ENCODE measurements at places on chromosomes 1 and 21. TPM values are rescaled to one million over a fixed set of nuclear protein-coding genes. Genes with fewer than 3 reads are reported as not detected.

DNA sequence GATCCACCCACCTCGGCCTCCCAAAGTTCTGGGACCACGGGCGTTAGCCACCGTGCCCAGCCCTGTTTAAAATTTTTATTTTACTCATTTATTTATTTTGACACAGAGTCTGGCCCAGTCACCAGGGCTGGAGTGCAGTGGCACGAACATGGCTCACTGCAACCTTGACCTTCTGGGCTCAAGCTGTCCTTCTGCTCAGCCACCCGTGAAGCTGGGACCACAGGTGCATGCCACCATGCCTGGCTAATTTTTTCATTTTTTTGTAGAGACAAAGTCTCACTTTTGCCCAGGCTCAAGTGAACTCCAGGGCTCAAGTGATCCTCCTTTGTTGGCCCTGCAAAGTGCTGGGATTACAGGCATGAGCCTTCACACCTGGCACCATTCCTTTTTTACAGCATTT lies 27.5 kb upstream of the DNAJC6 start:
- H3K36me3 ChIP-seq = no peaks in the 10 kb centered on the region
- H3K4me3 ChIP-seq = no peak overlapping the region
- H3K27ac ChIP-seq = no peak overlapping the region
- H3K4me1 ChIP-seq = no peaks in the 10 kb centered on the region
- DNase-seq = no peak

DNA sequence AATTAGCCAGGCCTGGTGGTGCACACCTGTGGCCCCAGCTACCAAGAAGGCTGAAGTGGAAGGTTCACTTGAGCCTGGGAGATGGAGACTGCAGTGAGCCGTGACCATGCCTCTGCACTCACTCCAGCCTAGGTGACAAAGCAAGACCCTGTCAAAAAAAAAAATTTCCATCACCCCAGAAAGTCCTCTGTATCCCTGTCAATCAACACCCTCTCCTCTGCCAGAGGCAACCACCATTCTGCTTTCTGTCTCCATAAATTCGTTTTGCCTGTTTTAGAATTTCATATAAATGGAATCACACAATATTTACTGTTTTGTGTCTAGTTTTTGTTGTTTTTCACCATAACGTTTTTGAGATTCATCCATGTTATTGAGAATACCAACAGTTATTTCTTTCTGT lies 141.6 kb upstream of the SLC45A1 start:
- H3K27me3 ChIP-seq = no peaks in the 10 kb centered on the region
- peaks cover 7% of the 10 kb centered on the region for H3K36me3 ChIP-seq
- H3K4me3 ChIP-seq = no peak overlapping the region
- no peak overlapping the region for H3K27ac ChIP-seq

Gene RGSL1
- total RNA-seq = not detected

GRCh38 chr1:28112388-28113241 lies 24.2 kb upstream of the EYA3 start:
- H3K27me3 ChIP-seq = peaks cover 3% of the 10 kb centered on the region
- DNase-seq = no peak
- peaks cover 9% of the 10 kb centered on the region for H3K4me1 ChIP-seq
- no peak overlapping the region for H3K27ac ChIP-seq
- no peak overlapping the region for H3K4me3 ChIP-seq
- H3K36me3 ChIP-seq = no peaks in the 10 kb centered on the region

DNA sequence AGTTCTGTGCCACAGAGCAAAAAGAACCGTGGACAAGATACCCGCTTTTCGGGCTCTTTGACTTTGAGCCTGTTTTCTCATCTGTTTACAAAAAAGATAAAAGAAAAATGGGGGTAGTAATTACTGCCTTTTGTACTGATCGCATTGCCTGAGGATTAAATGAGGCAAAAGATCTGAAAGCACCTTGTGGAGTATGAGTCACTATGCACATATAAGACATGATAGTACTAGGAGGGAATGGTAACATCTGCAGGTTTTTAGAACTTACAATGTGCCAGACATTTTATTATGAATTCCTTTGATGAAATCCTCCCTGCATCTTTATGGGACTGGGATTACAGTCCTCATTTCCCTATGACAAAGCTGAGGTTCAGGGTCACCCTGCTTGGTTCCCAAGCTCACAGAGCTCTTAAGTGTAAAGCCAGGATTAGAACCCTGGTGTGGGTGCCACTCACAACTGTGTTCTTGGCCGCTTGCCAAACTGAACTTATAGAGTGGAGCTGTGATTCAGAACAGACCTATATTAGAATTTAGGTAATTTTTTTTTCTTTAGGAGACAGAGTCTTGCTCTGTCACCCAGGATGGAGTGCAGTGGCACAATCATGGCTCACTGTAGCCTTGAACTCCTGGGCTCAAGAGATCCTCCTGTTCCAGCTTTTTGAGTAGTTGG lies 1.8 kb downstream of the DISC1 start:
- peak; percentile 86 for DNase-seq
- H3K36me3 ChIP-seq = no peaks in the 10 kb centered on the region
- H3K4me1 ChIP-seq = peaks cover 32% of the 10 kb centered on the region
- peak overlapping the region; percentile 80 for H3K4me3 ChIP-seq
- H3K27me3 ChIP-seq = no peaks in the 10 kb centered on the region
- H3K27ac ChIP-seq = peak overlapping the region; percentile 75

- peaks cover 9% of the 10 kb centered on the region for H3K27me3 ChIP-seq
- H3K27ac ChIP-seq = no peak overlapping the region
- H3K4me1 ChIP-seq = peaks cover 4% of the 10 kb centered on the region
- peaks cover 2% of the 10 kb centered on the region for H3K36me3 ChIP-seq
- no peak for DNase-seq
- no peak overlapping the region for H3K4me3 ChIP-seq
Observed at GRCh38 chr1:201882665-201883132, 6.0 kb upstream of the SHISA4 start.

- DNase-seq = no peak
- H3K27me3 ChIP-seq = no peaks in the 10 kb centered on the region
- H3K4me3 ChIP-seq = peak overlapping the region; percentile 45
- peaks cover 58% of the 10 kb centered on the region for H3K36me3 ChIP-seq
- peaks cover 78% of the 10 kb centered on the region for H3K4me1 ChIP-seq
Observed at GRCh38 chr1:66341446-66342089, 192.4 kb upstream of the SGIP1 start.

Gene ZMYM4
- total RNA-seq = 31.6 TPM

GRCh38 chr1:75053207-75053606 lies 81.0 kb upstream of the LHX8 start:
- no peak for DNase-seq
- no peaks in the 10 kb centered on the region for H3K4me1 ChIP-seq
- H3K36me3 ChIP-seq = no peaks in the 10 kb centered on the region

DNA sequence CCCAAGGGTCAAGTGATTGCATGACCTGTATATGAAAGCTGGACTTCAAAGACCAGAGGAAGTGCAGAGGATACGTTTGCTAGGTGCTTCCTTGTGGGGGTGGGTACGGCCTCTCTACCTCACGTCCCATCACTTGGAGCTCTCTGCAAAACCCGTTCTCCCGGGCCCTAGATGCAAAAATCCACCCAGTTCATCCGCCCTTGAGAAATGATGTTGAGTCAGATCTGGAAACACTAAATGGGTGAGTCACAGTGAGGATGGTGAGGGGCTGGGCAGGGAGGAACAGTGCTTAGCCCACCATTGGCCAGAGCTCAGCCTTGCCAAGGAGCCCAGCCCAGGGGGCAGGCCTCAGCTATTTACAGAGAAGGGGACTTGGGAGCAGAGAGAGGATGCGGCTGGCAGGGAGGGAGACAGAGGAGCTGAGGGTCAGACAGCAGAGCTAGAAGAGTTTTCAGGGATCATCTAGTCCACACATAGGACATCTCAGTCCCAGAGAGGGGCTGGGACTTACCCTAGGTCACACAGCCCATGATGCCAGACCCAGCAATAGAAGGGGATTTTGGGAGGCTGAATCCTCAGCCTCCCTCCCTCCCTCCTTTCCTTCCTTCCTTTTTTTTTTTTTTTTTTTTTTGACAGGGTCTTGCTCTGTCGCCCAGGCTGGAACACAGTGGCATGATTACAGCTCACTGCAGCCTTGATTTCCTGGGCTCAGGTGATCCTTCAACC lies 14.6 kb downstream of the ARHGEF10L start:
- peaks cover 11% of the 10 kb centered on the region for H3K27me3 ChIP-seq
- DNase-seq = no peak
- no peaks in the 10 kb centered on the region for H3K36me3 ChIP-seq
- H3K4me1 ChIP-seq = no peaks in the 10 kb centered on the region

DNA sequence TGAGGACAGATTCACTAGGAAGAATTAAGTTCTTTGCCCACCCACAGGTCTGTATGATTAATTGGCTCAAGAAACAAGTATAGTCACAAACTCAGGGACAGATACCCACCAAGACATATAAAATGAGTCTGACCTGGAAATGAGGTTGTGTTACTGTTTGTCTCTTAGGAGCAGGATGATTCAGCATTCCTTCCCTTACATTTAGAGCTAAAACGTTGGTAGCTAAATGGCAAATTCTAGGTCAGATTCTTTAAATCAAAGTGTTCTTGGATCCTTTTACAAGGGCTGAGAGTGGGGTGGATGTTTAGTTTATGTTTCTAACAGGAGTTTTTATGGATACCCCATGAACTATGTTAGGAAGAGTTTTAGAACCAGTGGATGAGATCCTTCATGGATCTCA lies 4.7 kb downstream of the RIMKLA start:
- no peak overlapping the region for H3K4me3 ChIP-seq
- peaks cover 30% of the 10 kb centered on the region for H3K27me3 ChIP-seq
- peaks cover 3% of the 10 kb centered on the region for H3K4me1 ChIP-seq
- DNase-seq = no peak
- H3K36me3 ChIP-seq = no peaks in the 10 kb centered on the region
